ENCODE measurements at places on chromosomes 2 and 18.

DNA sequence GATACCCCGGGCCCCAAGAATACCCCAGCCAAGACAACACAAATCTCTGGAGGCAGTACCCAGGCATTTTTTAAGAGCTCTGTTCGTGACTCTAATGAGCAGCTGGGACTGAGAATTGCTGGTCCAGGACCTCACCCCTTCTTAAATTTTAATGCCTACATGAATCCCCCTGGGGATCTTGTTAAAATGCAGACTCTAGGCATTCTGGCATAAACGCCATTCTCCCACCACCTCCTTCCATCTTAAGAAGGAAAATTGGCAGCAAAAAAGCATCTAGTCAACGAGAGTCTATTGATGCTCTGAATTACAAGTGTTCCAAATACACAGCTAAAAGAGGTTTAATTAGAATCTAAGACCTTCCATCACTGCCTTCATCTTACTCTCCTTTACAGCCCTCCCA is 5.0 kb downstream of the CHST10 start:
- DNase-seq: no peak

- DNase-seq: no peak
These were observed 7.1 kb downstream of the RNF125 start for GRCh38 chr18:32025744-32026143.

GRCh38 chr2:76759634-76760366 is 762.4 kb downstream of the LRRTM4 start:
- DNase-seq: peak; percentile 6

- no peak for DNase-seq
These were observed 251.5 kb upstream of the MEX3C start for GRCh38 chr18:51448949-51449348.

GRCh38 chr18:49098386-49098785 is 147.6 kb upstream of the SMAD7 start:
- no peak for DNase-seq

DNA sequence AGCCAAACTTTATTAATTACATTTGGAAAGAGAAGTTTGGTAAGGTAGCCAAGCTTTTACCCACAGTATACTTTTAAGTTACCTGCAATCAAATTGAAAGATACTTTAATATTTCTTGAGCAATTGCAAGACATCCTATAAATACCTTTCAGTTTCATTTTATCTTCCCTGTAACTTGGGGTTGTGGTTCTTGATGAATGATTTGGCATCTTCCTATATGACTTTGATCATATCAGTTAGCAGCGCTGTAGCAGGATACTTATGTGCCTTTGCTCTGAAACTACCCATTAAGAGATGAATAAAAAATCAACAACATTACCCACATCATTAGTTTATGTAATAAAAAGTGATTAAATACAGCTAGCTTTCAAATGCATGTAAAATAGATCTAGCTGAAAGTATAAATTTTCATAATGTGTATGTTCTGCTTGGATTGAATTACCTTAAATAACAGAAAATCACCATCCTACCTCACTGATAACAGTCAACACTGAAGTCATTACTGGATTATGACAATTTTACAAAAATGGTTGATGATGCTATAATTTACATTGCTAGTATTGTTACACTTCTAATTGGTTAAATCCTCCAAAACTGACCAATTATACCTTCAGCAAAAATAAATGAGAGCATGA is 50.4 kb downstream of the MMADHC start:
- DNase-seq: no peak

- DNase-seq: no peak
These were observed 28.7 kb upstream of the ATP8B1 start for GRCh38 chr18:57831597-57832377.

GRCh38 chr2:240996834-240997140 is 1.6 kb upstream of the SNED1 start:
- DNase-seq: no peak

- peak; percentile 41 for DNase-seq
These were observed 21.4 kb downstream of the CHMP1B start for GRCh38 chr18:11872479-11873136.

DNA sequence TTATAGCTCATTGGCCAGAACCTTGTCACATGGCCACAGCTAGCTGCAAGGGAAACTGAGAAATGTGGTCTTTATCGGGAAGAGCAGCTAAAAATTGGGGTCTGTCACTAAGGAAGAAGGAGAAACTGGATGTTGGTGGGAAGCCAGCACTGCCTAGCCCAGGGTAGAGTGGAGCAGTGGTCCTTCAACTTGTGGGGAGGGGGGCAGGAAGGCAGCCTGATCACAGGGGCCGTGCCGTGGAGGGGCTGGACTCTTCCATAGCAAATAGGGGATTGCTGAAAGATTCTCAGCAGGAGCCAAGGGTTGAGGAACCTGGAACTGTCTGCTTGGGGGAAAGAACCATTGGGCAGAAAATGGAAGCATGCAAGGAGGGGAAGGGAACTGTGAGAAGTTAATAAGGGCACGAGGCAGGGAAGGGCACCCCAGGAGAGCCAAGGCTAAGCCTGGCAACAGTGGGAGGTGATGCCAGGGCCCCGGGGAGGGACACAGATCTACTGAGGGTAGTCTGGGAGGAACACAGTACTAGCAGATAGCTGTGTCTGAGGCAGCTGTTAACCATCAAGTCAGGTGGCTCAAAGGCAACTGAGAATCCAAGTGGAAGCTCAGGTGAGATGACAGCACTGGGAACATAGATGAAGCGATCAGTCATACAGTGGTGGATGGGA is 5.9 kb upstream of the NEURL3 start:
- DNase-seq: no peak

DNA sequence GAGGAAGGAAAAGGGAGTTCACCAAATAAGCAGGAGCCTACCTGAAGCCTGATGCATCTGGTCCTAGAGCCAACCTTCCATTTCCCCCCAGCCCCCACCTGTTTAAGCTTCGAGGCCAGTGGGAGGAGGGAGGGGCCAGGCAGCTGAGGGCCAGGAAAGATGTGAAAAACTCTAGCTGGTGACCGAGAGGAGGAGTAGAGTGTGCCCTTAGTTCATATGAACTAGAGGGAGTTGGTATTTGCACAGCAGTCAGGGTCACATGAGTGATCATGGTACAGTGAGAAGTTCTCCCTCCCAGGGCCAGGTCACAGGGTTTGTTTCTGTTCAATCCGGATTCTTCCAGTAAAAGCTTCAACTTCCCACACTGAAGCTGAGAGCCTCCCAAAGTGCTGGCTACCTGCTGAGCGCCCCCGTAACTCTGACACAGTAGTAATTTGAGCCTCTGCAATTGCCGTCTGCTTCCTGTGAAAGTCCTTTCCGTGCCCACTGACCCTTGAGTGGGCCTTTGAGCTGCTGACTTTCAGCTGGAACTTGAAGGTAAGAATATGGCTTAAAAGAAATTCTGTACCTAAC is at the start of gene SULT1C2:
Gene SULT1C2 (plus strand): TSS at position 362 of the 573 bp plus-strand sequence. CDS start 4,773 bp downstream, outside the sequence.
- DNase-seq: no peak

GRCh38 chr2:7773362-7774360 is 856.4 kb downstream of the RNF144A start:
- peak; percentile 89 for DNase-seq

- DNase-seq: peak; percentile 16
These were observed 40.6 kb upstream of the MRPL19 start for GRCh38 chr2:75605770-75606529.

GRCh38 chr18:74597034-74597661 is 522 bp upstream of the ZNF407 start:
- peak; percentile 74 for DNase-seq

Data from GM12865 (cell line).